ENCODE measurements at places on chromosomes 5 and 9. TPM values are rescaled to one million over a fixed set of nuclear protein-coding genes. Genes with fewer than 3 reads are reported as not detected.

Gene SOX30
- total RNA-seq: not detected

Gene IL3
- not detected for total RNA-seq

Gene CDH9
- total RNA-seq: not detected

Gene CDK7
- 96.2 TPM for total RNA-seq

Gene PHF24
- total RNA-seq: 0.05 TPM

Measured in A172 (cell line).